ENCODE measurements at places on chromosomes 11 and 22. TPM values are rescaled to one million over a fixed set of nuclear protein-coding genes. Genes with fewer than 3 reads are reported as not detected.

GSTP1 gene
- total RNA-seq = 361 TPM

RASSF7 gene
- total RNA-seq = 4.4 TPM

PTGDR2 gene
- 3.0 TPM for total RNA-seq

OAF gene
- total RNA-seq = 30.0 TPM

RASSF10 gene
- total RNA-seq = 0.22 TPM

WNT7B gene
- not detected for total RNA-seq

TNNT3 gene
- total RNA-seq = 35.7 TPM

SLN gene
- total RNA-seq = 24.8 TPM

BLID gene
- 0.35 TPM for total RNA-seq

GP1BB gene
- total RNA-seq = not detected

SLC22A25 gene
- not detected for total RNA-seq

DTX4 gene
- 1.7 TPM for total RNA-seq

KCNJ1 gene
- total RNA-seq = not detected

SCYL1 gene
- 60.5 TPM for total RNA-seq

NFAM1 gene
- 1.9 TPM for total RNA-seq

OR8B8 gene
- not detected for total RNA-seq

CPT1A gene
- 77.1 TPM for total RNA-seq

OVOL1 gene
- not detected for total RNA-seq

SOX6 gene
- 15.8 TPM for total RNA-seq

ROM1 gene
- 1.5 TPM for total RNA-seq

BRSK2 gene
- total RNA-seq = 0.67 TPM

APOBEC3A gene
- 0.35 TPM for total RNA-seq

VWCE gene
- total RNA-seq = 0.73 TPM

ZNF280B gene
- 0.43 TPM for total RNA-seq
